ENCODE measurements at places on chromosomes 3 and 15.

DNA sequence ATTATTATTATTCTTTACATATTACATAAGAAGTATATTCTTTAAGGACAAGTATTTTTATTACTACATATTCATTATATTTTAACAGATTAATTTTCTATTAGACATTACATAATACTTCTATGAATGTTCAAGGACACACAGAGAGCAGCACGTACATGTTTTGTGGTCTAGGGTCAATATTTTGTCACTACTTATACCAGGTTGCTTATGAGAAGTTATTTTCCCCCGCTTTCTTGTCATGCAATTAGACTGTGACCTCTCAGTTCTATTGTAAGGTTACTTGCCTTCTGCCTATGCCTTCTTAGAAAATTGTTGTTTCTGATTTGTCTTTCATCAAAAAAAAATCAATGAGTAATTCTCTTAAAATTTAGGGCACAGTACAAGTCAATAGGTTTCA is 21.5 kb downstream of the BCHE start:
- DNase-seq, result no peak

- no peak for DNase-seq
Measured at GRCh38 chr3:30492322-30493192, 113.8 kb upstream of the TGFBR2 start.

DNA sequence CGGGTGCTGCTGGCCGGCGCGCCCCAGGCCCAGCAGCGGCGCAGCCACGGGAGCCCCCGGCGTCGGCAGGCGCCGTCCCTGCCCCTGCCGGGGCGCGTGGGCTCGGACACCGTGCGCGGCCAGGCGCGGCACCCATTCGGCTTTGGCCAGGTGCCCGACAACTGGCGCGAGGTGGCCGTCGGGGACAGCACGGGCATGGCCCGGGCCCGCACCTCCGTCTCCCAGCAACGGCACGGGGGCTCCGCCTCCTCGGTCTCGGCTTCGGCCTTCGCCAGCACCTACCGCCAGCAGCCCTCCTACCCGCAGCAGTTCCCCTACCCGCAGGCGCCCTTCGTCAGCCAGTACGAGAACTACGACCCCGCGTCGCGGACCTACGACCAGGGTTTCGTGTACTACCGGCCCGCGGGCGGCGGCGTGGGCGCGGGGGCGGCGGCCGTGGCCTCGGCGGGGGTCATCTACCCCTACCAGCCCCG is 777 bp downstream of the LOXL1 start:
- no peak for DNase-seq

DNA sequence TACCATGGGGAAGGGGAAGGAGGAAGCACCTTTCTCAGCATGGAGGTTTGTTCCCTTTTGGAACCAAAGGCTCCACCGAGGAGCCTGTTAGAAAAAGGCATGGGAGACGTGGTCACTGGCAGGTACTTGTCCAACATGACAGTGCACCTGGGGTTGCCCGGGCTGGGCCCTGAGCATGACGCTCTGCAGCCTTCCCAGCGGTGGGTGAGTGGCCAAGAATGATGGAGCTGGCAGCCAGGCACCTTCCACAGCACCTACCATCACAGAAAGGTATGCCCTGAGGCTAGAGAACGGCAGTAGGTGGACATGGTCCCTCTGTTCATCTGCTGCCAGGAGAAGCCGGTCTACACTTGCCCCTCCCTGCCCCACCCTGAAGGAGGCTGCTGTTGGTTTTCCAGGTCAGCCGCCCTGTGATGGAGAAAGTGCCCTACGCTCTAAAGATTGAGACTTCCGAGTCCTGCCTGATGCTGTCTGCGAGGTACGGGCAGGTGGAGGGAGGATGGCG is 29.0 kb upstream of the NR2C2 start:
- no peak for DNase-seq

DNA sequence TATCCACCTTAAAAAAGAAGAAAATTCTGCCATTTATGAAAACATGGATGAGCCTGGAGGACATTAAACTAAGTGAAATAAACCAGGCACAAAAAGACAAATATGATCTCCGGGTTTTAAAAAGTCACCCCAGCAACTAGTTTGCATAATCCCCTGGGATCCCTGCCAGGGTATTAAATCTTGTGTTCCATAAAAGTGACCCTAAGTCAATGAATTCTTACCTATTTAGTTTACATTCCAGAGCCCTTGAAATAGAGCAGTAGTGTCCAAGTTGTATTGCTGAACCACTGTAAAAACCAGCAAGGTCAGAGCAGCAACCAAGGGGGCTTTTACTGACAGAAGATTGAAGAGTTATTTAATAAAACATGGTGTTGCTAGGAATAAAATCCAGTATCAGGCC is 716.8 kb upstream of the BCHE start:
- no peak for DNase-seq

- DNase-seq, result no peak
Measured at GRCh38 chr15:90083954-90084607, 18.2 kb downstream of the IDH2 start.

GRCh38 chr3:117990627-117991026 is 1044.0 kb downstream of the IGSF11 start:
- no peak for DNase-seq

DNA sequence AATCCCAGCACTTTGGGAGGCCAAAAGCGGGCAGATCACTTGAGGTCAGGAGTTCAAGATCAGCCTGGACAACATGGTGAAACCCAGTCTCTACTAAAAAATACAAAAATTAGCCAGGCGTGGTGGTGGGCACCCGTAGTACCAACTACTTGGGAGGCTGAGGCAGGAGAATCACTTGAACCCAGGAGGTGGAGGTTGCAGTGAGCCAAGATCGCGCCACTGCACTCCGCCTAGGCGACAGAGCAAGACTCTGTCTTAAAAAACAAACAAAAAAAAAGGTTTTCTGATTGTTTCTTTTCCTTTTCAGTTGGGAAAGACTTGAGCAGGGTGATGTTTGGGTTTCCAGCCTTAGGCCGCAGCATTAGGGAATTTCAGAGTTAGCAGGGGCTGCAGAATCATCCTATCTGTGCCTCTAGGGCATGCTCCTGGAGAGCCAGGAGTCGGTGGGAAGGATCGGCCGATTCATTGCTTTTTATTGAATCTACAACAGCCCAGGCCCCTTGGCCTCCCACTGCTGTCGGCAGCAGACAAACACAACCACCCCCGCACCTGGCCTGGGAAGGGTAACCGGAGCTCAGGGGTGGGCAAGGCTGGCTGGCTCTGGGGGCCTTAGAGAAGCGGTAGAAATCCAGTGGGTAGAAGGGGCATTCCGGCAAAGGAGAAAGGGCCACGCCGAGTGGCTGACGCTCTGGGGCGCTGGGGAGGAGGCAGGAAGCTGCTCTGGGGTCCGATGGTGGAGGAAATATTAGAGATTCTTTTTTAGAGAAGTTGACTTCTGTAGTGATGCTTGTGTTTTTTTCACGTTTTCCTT is 6.3 kb downstream of the CHAC1 start:
- no peak for DNase-seq

GRCh38 chr3:36211652-36211999 is 168.7 kb upstream of the STAC start:
- DNase-seq, result no peak

- no peak for DNase-seq
Measured at GRCh38 chr3:193895409-193895808, 240.5 kb upstream of the HES1 start.

GRCh38 chr3:102179326-102180177 is 255.3 kb upstream of the ZPLD1 start:
- DNase-seq, result no peak

DNA sequence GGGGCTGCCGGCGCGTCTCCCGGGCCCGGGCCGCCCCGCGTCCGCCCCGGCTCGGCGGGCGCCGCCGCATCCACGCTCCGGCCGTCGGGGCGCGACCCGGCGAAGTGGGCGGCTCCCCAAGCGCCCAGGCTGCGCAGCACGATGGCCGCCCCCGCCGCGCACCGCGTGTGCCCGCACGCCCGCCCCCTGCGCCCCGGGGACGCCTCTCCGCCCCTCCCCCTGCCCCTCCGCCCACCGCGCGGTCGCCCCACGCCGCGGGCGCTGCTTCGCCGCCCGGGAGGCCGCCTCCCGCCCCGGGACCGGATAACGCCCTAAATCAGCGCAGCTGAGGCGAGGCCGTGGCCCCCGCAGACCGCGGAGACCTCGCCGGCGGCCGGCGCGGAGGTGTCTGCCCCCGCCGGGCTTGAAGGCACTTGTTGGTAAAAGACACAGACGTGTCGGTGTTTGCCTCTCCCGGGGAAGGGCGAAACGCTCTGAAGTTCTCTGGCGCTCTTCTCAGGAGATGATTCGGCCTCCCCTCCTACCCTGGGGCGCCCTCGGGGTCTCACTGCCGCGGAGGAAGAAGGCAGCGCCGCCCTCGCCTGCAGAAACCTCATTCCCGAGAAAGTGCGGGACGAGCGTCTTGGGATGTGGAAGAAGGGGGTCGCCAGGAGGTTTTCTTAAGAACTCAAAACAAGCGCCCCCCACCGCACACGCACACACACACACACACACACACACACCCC is at the start of gene BNC1:
Gene BNC1, minus strand, starts transcription at position 106 of the 725 bp plus-strand sequence. Its CDS starts 36 bp downstream, at position 70.
- no peak for DNase-seq

DNA sequence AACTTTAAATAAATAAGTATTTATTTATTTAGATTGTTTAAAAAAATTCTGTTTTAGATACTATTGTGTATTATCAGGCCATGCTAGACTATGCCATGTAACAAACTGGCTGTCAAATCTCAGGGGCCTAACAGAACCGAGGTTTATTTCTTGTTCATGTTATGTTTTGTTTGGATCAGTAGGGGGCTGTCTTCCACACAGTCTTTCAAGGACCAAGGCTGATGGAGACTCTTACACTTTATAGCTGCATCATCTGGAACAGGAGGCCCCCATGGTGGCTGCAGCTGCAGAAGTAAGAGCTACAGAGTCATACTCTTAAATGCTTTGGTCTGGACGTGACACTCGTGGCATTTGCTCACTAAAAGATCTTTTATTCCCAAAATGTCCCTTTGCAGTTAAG is 33.0 kb upstream of the ARL14 start:
- DNase-seq, result no peak

DNA sequence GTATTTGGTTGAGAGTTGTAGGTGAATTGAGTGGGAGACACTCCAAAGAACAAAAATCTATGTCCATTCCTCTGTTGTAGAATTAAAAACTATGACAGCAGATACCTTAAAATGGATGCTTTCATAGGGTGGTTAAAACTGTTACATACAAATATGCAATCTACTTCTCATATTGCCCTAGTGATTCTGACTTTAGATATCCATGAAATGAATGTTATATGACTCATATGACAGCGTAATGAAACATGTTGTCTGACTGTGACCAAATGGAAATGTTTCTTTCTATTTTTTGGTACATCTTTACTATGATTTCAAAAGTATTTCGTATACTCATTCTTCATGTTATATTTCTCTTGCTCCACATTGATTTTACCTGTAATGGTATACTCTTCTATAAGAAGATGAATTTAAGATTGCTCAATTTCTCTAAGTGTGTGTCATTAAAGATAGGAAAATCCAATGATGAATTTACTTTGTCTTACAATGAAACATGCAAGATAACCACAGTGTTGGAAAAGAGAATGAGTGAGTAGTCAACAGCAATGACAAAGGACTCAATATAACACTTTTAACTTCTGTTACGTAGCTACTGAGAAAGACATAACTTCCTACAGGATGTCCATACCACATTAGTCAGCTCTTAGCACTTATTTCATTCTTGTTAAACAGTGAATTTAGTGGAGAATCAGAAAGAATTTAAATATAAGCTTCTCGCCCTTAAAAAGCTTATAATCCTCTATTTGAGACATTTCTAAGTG is 79.3 kb upstream of the LSAMP start:
- no peak for DNase-seq

GRCh38 chr3:24261521-24261920 is 233.1 kb downstream of the THRB start:
- no peak for DNase-seq

DNA sequence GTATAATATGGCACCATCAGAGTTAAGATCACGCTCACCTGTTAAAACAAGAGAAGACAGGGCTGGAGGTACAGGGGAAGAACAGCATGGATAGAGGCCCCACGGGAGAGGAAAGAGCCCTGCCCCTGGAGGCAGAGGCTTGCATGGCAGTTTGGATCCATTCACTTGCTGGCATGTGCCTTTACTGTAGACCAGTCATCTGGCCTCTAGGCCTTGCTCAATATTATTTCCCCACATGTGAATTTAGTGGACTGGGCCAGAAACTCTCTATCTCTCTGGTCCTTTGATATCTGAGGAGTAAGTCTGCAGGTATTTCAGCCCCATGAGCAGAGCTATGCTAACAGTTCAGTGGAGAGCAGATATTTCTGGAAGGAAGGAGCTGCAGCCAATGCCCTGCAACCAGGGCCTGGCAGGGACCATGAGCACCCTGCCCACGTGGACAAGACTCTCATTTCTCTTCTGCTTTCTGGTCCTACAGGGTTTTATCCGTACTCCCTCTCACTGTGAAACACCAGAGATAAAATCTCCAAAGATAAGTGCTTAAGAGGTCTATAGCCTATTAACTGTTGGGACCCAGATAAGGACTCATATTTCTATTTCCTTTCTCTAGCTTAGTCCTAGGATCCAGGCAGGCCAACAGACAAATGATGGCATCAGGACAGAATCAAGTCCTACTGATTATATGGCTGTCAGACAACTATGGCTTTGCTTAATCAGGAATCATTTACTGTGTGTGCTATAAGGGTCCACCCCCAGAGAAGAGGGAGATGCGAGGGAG is 65.0 kb downstream of the CLDN11 start:
- no peak for DNase-seq

- no peak for DNase-seq
Measured at GRCh38 chr3:127471142-127471541, 119.4 kb downstream of the TPRA1 start.

DNA sequence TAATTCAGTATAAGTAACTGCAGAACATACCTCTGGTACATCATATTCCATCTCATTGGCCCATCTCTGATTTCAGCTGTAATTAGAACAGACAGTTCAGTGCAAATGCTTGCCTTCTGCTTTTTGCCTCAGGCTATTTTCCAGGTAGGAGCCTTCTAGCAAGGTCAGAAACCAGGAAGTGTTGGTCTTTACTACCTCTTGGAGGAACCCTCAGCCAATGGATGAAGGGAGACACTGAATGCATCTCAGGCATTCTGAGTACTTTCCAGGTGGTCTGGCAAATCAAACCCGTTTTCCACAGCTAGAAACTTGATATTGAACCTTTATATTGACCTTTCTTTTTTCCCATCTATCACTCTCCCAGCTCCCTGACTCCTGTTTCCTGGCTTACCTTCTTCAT is 348.5 kb upstream of the SOX2 start:
- no peak for DNase-seq

GRCh38 chr3:177536873-177537272 is 339.6 kb upstream of the TBL1XR1 start:
- DNase-seq, result no peak

DNA sequence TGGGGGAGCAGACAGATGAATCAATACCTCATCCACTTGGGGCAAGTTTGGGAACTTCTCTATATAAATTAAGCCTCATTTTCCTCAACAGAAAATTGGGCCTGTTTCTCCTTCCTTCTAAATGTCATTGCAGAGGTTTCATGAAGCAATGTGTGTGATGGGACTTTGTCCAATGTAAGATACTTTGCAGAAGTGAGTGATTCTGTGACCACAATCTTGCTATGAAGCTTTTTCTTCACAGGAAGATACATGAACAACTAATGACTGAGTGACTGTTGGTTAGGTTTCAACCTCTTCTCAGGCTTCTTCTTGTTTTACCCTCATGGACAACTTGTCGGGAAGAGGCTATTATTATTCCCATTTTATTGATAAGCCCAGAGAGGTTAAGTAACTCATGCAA is 11.0 kb downstream of the TMEM45A start:
- no peak for DNase-seq

- no peak for DNase-seq
Measured at GRCh38 chr15:83866692-83867091, 212.8 kb downstream of the ADAMTSL3 start.

GRCh38 chr3:63364910-63365309 is 86.8 kb downstream of the SYNPR start:
- DNase-seq, result no peak

Data from stimulated activated CD4-positive, alpha-beta T cell treated with anti-CD3 and anti-CD28 coated beads, Interleukin-1b, Interleukin-23, amount 100 ng/mL, for 1 hour (primary cell).